GM23338 (cell line): ENCODE measurements at places on chromosomes 13 and 19.

GRCh38 chr19:49437231-49437630 lies 4.1 kb downstream of the SLC17A7 start:
- peak overlapping the region; percentile 58 for H3K4me3 ChIP-seq
- H3K27me3 ChIP-seq = peaks cover 81% of the 10 kb centered on the region
- H3K27ac ChIP-seq = no peak overlapping the region
- no peaks in the 10 kb centered on the region for H3K36me3 ChIP-seq

DNA sequence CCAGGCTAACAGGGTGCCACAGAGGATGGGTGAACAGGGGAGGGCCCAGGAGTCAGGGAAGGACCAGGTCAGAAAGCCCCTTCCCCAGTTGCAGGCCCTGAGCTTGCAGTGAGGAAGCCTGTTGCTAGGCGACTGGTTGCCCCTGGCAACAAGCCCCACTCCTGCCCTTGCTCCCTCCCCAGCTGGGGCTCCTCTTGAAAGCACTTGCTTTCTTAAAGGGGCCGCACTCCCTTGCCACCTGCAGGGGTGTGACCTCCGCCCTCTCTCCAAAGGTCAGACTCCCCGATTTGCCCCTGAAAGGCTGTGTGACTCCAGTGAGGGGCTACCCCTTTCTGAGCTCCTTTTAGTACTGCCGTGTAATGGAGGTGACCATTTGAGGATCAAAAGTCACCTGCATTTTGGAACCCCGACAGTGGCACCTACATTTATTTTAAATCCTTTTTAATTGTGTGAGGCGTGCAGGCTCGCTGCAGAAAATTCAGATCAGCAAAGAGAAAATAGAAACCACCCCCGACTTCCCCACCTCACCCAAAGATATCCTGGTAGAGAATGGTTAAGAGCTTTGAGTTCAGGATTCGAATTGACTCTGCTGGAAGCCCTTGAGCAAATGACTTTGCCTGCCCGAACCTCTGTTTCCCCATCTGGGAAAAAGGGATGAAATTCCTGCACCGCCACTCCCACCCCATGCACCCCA lies 4.8 kb downstream of the FCHO1 start:
- DNase-seq = peak; percentile 87
- H3K27me3 ChIP-seq = no peaks in the 10 kb centered on the region
- H3K27ac ChIP-seq = no peak overlapping the region
- H3K4me3 ChIP-seq = no peak overlapping the region
- no peaks in the 10 kb centered on the region; the same call in 1 of the 2 replicates for H3K4me1 ChIP-seq

DNA sequence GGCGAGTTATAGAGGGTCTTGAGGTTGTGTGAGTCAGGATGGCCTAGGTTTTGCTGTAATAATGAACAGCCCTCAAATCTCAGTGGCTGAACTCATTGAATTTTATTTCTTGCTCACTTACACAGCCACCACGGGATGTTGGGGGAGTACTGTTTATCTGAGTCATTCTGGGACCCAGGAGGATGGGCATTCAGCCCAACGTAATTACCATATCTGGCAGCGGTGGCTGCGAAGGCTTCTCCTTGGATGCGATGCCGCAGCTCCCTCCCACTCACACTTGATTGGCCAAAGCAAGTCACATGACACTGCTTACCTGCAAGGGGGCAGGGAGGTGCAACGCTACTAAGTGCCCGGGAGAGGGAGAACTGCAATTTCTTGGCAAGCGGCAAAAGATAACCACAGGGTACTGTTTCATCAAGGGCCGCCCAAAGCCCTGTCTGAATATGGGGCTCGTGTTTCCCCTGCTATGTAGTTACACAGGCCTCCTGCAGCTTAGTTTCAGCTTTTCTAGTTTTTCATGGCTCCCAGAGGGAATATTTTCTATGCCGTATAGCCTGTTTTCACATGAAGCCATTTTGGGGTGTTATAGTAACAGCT lies 19.9 kb downstream of the ZSWIM9 start:
- no peaks in the 10 kb centered on the region; the same call in 1 of the 2 replicates for H3K4me1 ChIP-seq
- H3K36me3 ChIP-seq = no peaks in the 10 kb centered on the region
- H3K4me3 ChIP-seq = no peak overlapping the region

- H3K27ac ChIP-seq = no peak overlapping the region
- H3K4me1 ChIP-seq = peaks cover 10% of the 10 kb centered on the region
- no peaks in the 10 kb centered on the region for H3K27me3 ChIP-seq
- no peak for DNase-seq
- no peaks in the 10 kb centered on the region for H3K36me3 ChIP-seq
- no peak overlapping the region for H3K4me3 ChIP-seq
Observed at GRCh38 chr13:99220199-99220935, 19.7 kb downstream of the UBAC2 start.

GRCh38 chr19:20558571-20558970 lies 7.0 kb downstream of the ZNF737 start:
- H3K36me3 ChIP-seq = peaks cover 2% of the 10 kb centered on the region
- H3K27ac ChIP-seq = no peak overlapping the region
- no peaks in the 10 kb centered on the region for H3K27me3 ChIP-seq
- no peak for DNase-seq

DNA sequence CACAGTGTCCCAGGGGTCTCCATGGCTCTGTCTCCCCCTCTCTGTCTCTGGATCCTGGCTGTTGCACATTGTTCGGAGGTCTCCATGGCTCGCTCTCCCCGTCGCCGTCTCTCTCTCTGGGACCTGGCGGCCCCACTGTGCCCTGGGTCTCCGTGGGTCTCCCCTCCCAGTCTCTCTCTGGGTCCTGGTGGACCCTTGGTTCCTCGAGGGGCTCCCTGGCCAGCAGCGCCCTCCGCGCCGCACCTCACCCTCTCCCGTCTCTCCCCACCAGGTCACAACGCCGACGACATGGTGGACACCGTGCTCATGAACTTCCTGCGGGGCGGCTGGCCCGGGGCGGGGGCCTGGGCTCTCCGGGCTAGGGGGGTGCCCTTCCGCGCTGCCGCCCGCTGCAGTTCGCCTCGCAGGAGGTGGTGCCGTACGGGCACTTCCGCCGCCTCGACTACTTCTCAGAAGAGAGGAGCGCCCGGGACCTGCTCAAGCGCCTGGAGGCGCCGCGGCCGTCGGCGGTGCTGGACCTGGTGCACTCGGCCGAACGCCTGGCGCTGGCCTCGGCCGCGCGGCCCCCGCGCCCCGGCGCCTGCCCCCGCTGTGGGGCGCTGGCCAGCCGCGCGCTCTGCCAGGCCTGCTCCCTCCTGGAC lies 29.1 kb downstream of the SIGLEC5 start:
- peak; percentile 67 for DNase-seq
- H3K36me3 ChIP-seq = no peaks in the 10 kb centered on the region
- H3K27ac ChIP-seq = no peak overlapping the region
- H3K4me3 ChIP-seq = peak overlapping the region; percentile 55; the same call in 1 of the 2 replicates

DNA sequence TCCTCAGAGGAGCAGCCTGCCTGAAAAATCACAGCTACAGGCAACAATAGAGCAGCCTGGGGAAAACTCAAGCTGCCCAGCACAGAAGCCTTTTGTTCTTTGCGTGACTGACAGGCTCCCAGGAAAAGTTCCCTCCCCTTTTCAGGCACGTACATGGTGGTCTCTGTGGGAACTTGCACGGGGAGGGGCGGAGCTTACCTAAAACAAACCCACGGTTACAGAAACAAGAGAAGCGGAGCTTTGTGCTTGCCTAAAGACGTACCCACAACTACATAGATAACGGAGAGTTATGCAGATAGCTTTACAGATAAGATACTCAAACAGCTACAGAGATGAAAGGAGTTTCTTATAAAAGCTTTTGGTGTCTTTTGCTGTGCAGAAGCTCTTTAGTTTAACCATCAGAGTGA lies 11.4 kb downstream of the ETFB start:
- DNase-seq = peak; percentile 81
- peaks cover 9% of the 10 kb centered on the region; the same call in 1 of the 2 replicates for H3K4me1 ChIP-seq
- no peaks in the 10 kb centered on the region for H3K36me3 ChIP-seq
- H3K27ac ChIP-seq = no peak overlapping the region
- H3K27me3 ChIP-seq = no peaks in the 10 kb centered on the region
- H3K4me3 ChIP-seq = no peak overlapping the region

GRCh38 chr13:75704927-75705288 lies 68.8 kb downstream of the LMO7 start:
- peak; percentile 47 for DNase-seq
- H3K27ac ChIP-seq = no peak overlapping the region
- H3K36me3 ChIP-seq = no peaks in the 10 kb centered on the region
- peaks cover 5% of the 10 kb centered on the region; the same call in 1 of the 2 replicates for H3K4me1 ChIP-seq
- H3K4me3 ChIP-seq = no peak overlapping the region

DNA sequence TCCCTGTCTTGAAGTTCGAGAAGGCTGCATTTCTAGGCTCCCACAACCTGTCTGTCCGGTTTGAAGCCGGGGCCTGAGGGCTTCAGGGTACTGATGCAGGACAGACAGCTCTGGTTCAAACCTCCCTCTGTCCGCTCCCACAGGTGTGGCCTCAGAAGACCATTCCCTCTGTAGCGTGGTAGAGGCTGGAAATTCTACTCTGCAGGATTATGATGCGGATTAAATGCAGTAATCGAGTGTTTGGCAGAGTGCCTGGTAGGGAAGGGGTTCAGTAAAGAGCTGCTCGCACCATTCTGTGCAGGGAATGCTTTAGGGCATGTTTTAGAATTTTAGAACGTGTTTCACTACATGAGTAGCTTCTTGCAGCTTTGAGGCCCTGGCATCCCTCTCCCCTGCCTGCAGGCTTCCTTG lies 30.5 kb downstream of the PPP1R37 start:
- H3K27ac ChIP-seq = no peak overlapping the region
- H3K4me1 ChIP-seq = no peaks in the 10 kb centered on the region
- no peak overlapping the region for H3K4me3 ChIP-seq
- no peaks in the 10 kb centered on the region for H3K27me3 ChIP-seq
- DNase-seq = no peak
- no peaks in the 10 kb centered on the region for H3K36me3 ChIP-seq

GRCh38 chr13:40668335-40668734 lies 1.9 kb upstream of the FOXO1 start:
- no peaks in the 10 kb centered on the region for H3K36me3 ChIP-seq
- peaks cover 53% of the 10 kb centered on the region for H3K4me1 ChIP-seq
- no peak overlapping the region for H3K27ac ChIP-seq
- H3K27me3 ChIP-seq = no peaks in the 10 kb centered on the region
- H3K4me3 ChIP-seq = peak overlapping the region; percentile 86; the same call in 1 of the 2 replicates
- peak; percentile 80 for DNase-seq

DNA sequence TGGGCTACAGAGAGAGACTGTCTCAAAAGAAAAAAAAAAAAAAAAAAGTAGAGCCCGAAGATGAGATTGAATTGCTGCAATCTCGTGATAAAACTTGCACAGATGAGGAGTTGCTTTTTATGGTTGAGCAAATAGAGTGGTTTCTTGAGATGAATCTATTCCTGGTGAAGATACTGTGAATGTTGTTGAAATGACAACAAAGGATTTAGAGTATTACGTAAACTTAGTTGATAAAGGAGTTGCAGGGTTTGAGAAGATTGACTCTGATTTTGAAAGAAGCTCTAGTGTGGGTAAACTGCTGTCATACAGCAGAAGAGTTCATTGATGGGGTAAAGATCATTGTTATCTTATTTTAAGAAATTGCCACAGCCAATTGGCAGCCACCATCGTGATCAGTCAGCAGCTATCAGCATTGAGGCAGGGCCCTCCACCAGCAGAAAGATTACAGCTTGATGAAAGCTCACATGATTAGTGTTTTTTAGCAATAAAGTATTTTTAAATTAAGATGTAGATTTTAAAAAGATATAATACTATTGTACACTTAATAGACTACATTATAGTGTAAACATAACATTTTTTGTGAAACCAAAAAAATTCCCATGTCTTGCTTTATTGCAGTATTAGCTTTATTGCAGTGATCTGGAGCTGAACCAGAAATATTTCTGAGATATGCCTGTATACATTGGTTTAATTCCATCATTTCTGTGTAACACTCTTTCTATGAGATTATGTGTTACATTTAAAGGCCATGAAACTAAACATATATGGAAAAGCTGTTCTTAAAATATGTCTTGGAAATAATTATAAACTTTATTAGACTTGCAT lies 43.1 kb downstream of the ZMYM2 start:
- H3K4me3 ChIP-seq = no peak overlapping the region
- no peak overlapping the region for H3K27ac ChIP-seq
- DNase-seq = no peak
- H3K36me3 ChIP-seq = peaks cover 42% of the 10 kb centered on the region; the same call in 1 of the 2 replicates

DNA sequence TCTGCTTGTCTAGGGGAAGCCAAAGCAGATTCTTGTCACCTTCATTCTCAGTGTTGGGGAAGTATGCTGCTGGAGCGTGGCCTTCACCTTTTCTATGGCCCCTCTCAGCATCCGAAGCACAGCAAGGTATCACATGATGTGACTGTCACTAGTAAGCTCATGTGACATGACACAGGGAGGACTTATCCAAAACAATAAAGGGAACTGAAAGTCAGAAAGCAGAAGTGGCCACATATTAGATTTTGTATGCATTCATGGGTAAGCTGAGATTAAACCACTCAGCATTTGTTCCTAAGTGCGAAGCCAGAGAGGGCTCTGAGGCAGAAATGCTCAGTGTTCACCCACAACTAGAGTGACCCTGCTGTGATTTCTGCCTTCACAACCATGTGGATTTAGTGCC lies 72.8 kb upstream of the PCDH8 start:
- no peak overlapping the region for H3K4me3 ChIP-seq
- H3K36me3 ChIP-seq = no peaks in the 10 kb centered on the region
- H3K27ac ChIP-seq = no peak overlapping the region
- no peak for DNase-seq

DNA sequence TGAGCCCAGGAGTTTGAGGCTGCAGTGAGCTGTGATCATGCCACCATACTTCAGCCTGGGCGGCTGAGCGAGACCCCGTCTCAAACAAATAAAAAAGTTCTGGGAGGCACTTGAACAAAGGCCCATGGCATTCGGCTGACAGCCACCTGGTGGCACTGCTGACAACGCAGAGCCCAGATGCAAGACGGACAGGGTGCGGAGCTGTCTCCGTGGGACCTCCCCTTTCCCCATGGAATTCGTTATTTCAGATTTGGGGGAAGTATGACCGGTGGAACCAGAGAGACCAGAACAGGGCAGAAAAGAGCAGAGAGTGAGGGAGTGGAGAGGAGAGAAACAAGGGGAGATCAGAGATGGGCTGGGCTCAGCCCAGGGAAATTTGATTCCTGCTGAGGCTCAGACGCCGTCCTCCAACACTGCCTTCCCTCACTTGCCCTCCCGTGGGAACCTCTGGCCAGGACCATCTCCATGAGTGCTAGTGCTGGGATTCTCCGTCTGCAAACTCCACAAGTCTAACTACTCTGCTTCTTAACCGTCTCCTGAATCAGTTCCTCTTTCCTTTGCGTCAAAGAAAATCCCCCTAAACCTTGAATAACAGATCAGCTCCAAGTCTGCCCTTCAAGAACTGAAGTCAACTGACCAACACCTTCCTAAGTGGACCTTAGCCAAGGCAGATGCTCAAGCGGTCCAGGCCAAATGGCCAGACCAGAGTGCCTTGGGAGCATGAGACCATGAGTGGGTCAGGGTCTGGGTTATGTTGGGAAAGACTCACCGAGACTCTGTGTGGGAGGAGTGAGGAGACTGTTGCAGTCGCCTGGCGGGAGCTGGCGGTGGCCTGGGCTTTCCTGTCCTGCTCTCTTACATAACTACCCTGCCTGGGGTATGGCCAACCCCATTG lies 11.9 kb upstream of the ATF5 start:
- H3K4me3 ChIP-seq = no peak overlapping the region
- H3K27me3 ChIP-seq = no peaks in the 10 kb centered on the region
- peak; percentile 66 for DNase-seq
- peaks cover 7% of the 10 kb centered on the region; the same call in 1 of the 2 replicates for H3K36me3 ChIP-seq
- peaks cover 2% of the 10 kb centered on the region; the same call in 1 of the 2 replicates for H3K4me1 ChIP-seq

- H3K27me3 ChIP-seq = no peaks in the 10 kb centered on the region
- no peaks in the 10 kb centered on the region for H3K4me1 ChIP-seq
- H3K27ac ChIP-seq = no peak overlapping the region
- no peak overlapping the region for H3K4me3 ChIP-seq
- no peaks in the 10 kb centered on the region for H3K36me3 ChIP-seq
Observed at GRCh38 chr13:114157869-114158495, 21.1 kb upstream of the CFAP97D2 start.

- no peak overlapping the region for H3K27ac ChIP-seq
- no peaks in the 10 kb centered on the region for H3K27me3 ChIP-seq
Observed at GRCh38 chr13:88063741-88064140, 392.6 kb downstream of the SLITRK5 start.

GRCh38 chr13:33919120-33919519 lies 101.2 kb downstream of the RFC3 start:
- H3K36me3 ChIP-seq = no peaks in the 10 kb centered on the region; the same call in 1 of the 2 replicates
- DNase-seq = no peak
- H3K27me3 ChIP-seq = no peaks in the 10 kb centered on the region
- no peaks in the 10 kb centered on the region for H3K4me1 ChIP-seq
